ENCODE measurements at places on chromosomes 4 and X.
A peak's percentile ranks its signal among the peaks of the same experiment; 100 is the strongest.

DNA sequence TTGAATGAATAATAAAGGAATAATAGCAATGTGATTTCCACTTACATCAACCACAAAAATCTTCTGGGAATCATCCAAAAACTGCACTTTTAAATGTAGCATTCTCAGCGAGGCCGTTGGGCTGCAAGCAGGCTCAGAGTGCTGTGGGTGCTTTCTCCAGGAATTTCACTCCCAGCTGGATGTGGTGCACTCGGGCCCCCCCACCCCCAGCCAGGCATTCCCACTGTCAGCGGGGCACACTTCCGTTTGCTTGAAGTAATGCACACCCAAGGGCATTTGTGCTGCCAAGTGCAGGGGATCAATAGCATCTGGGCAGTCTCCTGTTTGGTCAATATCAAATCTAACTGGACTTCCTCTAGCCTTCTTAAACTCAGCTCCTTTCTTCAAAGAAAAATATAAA lies at the start of gene FRMD7:
Gene FRMD7, minus strand, starts transcription at position 278 of the 400 bp plus-strand sequence. Its CDS starts 176 bp downstream, at position 102.
- DNase-seq, result no peak

- DNase-seq, result peak; percentile 50
Observed at GRCh38 chr4:89158884-89159503, 47.7 kb downstream of the TIGD2 start.

DNA sequence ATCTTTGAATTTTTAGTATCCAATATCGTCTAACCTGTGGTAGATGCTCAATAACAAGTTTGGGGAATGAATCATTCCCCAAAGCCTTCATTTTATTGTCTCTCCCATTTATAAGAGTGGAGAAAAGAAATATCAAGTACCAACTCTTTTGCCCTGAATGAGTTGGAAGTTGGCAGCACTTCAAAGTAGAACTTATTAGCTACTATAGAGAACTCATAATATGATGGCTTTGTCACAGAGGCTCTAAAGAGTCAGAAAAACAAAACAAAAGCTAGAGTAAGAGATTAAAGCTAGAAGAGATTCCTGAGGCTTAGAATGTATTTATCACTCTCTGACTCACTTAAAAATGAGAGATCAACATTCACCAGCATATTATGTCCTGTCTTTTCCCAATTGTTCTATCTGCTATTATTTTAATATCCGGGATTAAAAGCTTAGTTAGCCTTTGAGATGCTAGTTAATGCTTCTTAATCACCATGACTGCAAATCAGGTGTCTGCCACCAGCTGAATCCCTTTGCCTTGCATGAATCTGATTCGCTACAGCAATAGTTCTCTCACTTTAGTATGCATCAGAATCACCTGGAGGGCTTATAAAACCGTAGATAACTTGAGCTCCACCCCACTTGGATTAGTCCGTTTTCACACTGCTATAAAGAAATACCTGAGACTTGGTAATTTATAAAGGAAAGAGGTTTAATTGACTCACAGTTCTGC lies 77.9 kb downstream of the PALLD start:
- DNase-seq, result no peak

- no peak for DNase-seq
Observed at GRCh38 chr4:17636341-17636695, 21.9 kb downstream of the MED28 start.

DNA sequence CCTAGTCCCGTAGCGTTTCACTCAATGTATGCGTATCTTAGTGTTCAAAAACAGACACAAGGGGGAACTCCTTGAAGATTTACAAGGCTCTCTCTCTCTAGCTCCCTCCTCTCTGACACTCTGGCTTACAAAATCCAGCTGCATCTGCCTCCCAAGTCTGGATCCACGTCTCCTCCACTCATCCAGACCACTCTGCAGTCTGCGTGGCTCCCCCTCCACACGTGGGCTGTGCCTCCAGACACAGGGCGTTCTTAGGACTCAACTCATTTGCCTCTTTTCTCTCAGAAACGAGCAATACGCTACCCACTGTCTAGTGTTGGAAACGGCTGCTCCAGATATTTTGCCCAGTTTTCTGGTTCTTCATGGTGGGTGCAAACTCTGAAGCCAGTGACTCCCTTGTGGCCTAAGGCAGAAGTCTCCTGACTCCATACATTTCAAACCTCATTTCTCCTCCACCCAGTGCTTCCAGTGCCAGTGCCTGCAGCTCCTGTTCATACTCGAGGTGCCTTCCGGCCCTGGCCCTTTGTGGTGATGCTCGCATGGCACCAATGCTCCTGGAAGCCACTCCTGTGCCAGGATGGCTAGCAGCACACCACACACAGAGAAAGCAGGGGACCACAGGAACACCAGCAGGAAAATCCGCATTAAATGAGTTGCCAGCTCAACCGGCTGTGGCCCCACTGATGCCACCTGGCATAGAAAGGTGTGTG lies 24.1 kb downstream of the NAT8L start:
- no peak for DNase-seq

GRCh38 chrX:69431420-69431819 lies 72.7 kb upstream of the NALF2 start:
- DNase-seq, result no peak

GRCh38 chrX:96224279-96224678 lies 460.4 kb upstream of the DIAPH2 start:
- DNase-seq, result no peak

DNA sequence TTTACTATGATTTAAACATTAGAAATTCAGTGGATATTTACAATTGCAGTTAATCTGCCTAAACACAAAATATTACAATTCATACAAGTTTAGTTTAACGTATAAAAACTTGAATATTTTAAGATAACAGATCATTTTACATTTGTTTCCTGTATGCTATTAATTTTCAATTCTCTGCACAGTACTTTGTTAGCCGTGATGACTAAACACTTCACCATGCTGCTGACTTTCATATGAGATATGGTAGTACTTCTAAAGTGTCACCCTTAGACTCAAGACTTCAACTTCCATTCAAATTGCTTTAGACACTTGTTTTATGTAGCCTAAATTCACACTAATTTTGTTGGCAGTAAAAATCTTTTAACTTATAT lies 1646.4 kb upstream of the ADGRL3 start:
- DNase-seq, result no peak

GRCh38 chr4:156290811-156291210 lies 337.1 kb upstream of the CTSO start:
- no peak for DNase-seq

DNA sequence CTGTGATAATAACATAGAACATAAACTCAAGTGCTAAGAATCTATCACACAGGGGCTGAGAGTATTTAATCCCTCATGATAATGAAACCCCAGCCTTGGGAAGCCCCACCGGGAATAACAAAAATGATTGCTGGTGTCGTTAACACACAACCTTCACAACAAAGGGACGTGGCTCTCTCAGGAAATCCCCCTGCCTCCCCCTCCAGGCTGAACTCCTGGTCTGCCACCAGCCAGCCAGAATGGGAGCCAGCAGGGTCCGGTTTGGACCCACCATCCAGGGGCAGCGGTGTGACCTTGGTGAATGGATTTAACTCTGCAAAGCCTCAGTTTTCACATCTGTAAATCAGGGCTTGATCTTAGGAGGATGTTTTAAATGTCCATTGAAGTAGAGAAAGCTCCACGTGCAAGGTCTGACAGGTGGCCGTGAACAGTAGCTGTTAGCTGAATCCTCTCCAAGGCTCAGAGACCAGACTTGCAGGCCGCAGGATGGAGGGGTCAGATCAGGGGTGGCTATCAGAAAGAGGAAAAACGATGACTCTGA lies 46.5 kb downstream of the ABLIM2 start:
- DNase-seq, result no peak

- DNase-seq, result no peak
Observed at GRCh38 chrX:17549107-17549651, 174.2 kb downstream of the NHS start.

- DNase-seq, result no peak
Observed at GRCh38 chr4:101232074-101232776, 115.1 kb downstream of the PPP3CA start.

DNA sequence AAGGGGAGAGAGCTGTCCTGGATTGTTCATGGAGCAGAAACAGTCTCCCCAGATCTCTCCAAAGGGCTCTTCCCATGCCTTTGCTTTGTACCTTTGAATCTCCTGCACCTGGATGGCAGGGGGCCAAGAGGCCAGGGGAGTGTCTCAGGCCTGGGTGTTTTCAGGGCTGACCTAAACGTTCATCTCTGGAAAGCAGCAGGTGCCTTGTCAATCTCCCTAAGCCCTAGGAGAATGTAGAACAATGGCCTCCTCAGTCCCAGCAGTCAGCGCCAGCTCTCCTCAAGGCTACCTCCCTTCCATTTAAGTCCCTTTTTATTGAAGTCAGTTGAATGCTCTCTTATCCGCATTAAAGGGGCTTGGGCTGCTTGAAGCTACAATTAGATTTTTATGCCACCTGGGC lies 31.2 kb upstream of the NSUN7 start:
- no peak for DNase-seq
